ENCODE measurements at places on chromosomes 12 and 14. TPM values are rescaled to one million over a fixed set of nuclear protein-coding genes. Genes with fewer than 3 reads are reported as not detected.

Gene RNU4-1
- total RNA-seq = under 0.01 TPM

Gene VDR
- total RNA-seq = 7.1 TPM

Gene ANKS1B
- 7.5 TPM for total RNA-seq

Gene LHX5
- total RNA-seq = not detected

Gene TPPP2
- total RNA-seq = 0.91 TPM

Gene MYF5
- total RNA-seq = not detected

Gene SLC17A8
- not detected for total RNA-seq

Gene C14orf39
- not detected for total RNA-seq

- no peak overlapping the region for H3K27ac ChIP-seq
- DNase-seq = no peak
- no peaks in the 10 kb centered on the region for H3K36me3 ChIP-seq
- no peak overlapping the region for H3K4me3 ChIP-seq
- H3K27me3 ChIP-seq = no peaks in the 10 kb centered on the region
Measured at GRCh38 chr12:27434673-27435565, 11.6 kb upstream of the SMCO2 start.

DNA sequence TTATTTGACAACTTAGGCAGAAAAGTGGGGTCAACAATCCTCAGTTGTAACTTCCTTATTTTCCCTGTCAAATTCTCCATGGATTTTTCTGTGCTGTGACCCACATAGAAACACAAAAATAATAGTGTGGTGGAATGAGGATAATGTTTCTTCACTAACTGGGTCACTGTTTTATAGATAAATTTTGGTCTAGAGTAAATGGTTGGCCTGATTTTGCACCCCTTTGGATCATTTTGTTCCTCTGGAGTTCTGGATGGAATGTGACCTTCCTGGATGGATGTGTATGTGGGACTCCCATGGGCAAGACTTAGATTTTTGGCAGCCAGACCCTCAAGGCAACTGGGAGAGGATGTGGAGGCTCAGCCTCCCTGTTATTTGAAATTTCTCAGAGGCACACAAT lies 52.7 kb upstream of the RNU6-8 start:
- DNase-seq = no peak
- no peaks in the 10 kb centered on the region for H3K36me3 ChIP-seq
- no peaks in the 10 kb centered on the region for H3K27me3 ChIP-seq
- no peak overlapping the region for H3K4me3 ChIP-seq

GRCh38 chr12:59742841-59743240 lies 147.0 kb downstream of the SLC16A7 start:
- no peak overlapping the region for H3K4me3 ChIP-seq
- no peak overlapping the region for H3K27ac ChIP-seq
- no peaks in the 10 kb centered on the region for H3K4me1 ChIP-seq
- no peaks in the 10 kb centered on the region for H3K27me3 ChIP-seq
- no peak for DNase-seq

GRCh38 chr12:107537464-107538119 lies 148.0 kb upstream of the PWP1 start:
- no peaks in the 10 kb centered on the region for H3K36me3 ChIP-seq
- no peaks in the 10 kb centered on the region for H3K27me3 ChIP-seq
- H3K4me1 ChIP-seq = no peaks in the 10 kb centered on the region
- no peak for DNase-seq

DNA sequence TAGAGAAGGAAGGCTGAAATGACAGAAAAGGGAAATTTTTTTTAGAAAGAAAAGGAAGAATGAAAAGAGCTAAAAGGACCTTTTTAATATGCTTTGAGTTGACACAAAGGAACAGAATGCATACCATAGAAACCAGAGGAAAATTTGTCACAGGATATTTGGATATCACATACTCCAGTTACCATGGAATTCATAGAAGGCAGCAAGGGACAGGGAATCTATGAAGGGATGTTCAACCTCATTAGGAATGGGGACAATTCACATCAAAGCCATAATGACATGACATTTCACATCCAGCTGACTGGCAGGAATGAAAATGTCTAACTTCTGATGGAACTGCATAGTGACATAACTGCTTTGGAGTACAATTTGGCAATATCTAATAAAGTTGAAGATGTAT lies 469.4 kb downstream of the CCER1 start:
- H3K27ac ChIP-seq = no peak overlapping the region
- no peaks in the 10 kb centered on the region for H3K36me3 ChIP-seq
- no peak overlapping the region for H3K4me3 ChIP-seq

DNA sequence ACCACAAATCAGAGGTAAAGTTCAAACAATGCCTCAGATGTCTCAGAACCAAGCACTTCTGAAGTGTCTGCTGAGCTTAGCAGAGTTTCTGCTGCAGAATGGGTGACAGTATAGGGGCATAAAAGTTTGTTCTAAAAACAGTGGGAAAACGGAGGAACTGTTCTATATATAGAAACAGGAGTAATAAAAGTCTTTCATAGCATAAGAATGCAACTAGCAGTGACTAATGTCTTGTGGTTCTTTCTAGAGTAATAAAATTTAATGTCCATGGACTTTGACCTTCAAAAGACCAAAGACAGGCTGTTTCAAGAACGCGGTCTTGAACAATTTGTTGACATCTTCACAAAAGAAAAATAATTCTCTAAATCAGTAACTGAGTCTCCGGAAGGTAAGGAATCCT lies 107.5 kb upstream of the FAR2 start:
- no peaks in the 10 kb centered on the region for H3K36me3 ChIP-seq
- no peaks in the 10 kb centered on the region for H3K27me3 ChIP-seq
- no peak overlapping the region for H3K27ac ChIP-seq

GRCh38 chr12:26658991-26659390 lies 174.0 kb downstream of the ITPR2 start:
- H3K36me3 ChIP-seq = peaks cover 28% of the 10 kb centered on the region
- no peak for DNase-seq
- no peak overlapping the region for H3K4me3 ChIP-seq
- no peaks in the 10 kb centered on the region for H3K27me3 ChIP-seq

DNA sequence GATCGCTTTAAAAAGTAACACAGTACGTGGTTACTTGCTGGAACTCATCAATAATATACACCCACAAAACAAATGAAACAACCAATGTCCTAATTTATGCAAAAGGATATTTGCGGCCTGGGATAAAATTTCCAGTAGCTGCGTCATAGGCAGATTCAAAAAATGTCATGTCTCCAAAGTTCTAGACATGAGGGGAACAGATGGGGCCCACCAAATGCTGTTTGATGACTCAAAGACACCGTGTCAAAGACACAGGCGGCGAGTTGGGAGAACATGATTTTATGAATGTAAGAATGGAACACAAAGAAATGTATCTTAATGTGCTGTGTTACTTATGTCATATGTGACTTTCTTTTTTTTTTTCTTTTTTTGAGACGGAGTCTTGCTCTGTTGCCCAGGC lies 34.3 kb upstream of the NCOR2 start:
- H3K4me1 ChIP-seq = no peaks in the 10 kb centered on the region
- DNase-seq = no peak
- no peak overlapping the region for H3K27ac ChIP-seq
- no peaks in the 10 kb centered on the region for H3K27me3 ChIP-seq
- H3K36me3 ChIP-seq = no peaks in the 10 kb centered on the region

GRCh38 chr12:56836317-56836716 lies 73.2 kb downstream of the HSD17B6 start:
- no peak overlapping the region for H3K27ac ChIP-seq
- peaks cover 8% of the 10 kb centered on the region for H3K4me1 ChIP-seq
- no peaks in the 10 kb centered on the region for H3K36me3 ChIP-seq

DNA sequence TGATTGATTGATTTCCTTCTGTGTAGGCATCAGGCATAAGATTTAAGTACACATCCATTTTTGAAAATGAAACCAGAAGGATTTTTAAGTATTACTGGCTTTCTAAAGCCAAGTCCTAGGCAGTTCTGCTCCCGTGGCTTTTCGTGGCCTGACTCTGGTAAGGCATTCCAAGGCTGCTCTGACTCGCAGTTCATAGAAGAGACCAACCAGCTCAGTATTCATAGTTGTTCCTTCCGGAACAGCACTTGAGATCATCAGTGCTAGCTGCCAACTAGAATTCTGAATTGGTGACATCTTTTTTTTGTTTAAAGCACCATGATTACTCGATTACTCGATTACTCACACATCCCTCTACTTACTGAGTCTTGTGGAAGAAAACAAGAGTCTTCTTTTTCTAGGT lies 25.9 kb downstream of the SUDS3 start:
- H3K4me3 ChIP-seq = no peak overlapping the region
- no peak for DNase-seq
- H3K27ac ChIP-seq = no peak overlapping the region
- no peaks in the 10 kb centered on the region for H3K27me3 ChIP-seq
- H3K36me3 ChIP-seq = no peaks in the 10 kb centered on the region

DNA sequence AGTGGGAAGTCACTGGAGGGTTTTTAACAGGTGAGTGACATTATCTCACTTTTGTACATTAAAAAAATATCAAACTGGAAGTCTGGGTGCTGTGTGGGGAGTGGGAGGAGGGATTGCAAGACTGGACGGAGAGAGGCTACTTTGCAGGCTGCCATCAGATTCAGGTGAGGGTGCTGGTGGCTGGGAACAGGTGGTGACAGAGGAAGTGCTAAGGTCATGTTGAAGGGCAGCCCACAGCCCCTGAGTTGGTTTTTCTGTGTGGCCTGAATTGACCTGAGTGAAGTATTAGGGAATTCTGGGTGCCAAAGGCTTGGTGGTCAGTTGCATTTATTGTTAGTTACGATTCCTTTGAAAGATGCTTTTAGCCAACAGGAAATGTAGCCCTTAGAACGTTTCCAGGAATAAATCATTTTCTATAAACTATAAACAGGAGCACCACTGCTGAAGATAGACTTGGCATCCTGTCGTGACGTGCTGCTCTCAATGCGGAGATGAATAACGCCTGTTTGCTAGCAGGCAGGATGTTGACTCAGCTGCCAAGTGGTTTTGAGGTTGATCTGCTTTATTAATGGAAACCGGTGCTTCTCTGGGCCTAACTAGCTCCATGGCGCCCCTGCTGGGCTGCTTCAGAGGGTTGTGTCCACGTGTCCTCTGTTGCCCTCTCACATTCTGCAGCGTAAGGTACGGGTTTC lies 707.5 kb upstream of the TMEM132C start:
- H3K4me3 ChIP-seq = no peak overlapping the region
- H3K4me1 ChIP-seq = no peaks in the 10 kb centered on the region
- no peaks in the 10 kb centered on the region for H3K36me3 ChIP-seq
- no peak overlapping the region for H3K27ac ChIP-seq

- no peak for DNase-seq
- H3K36me3 ChIP-seq = no peaks in the 10 kb centered on the region
- H3K27ac ChIP-seq = no peak overlapping the region
- H3K4me3 ChIP-seq = no peak overlapping the region
- no peaks in the 10 kb centered on the region for H3K27me3 ChIP-seq
Measured at GRCh38 chr14:59038746-59039145, 149.7 kb upstream of the DAAM1 start.

- H3K4me1 ChIP-seq = peaks cover 35% of the 10 kb centered on the region
- no peak overlapping the region for H3K4me3 ChIP-seq
- no peaks in the 10 kb centered on the region for H3K36me3 ChIP-seq
- peak; percentile 68 for DNase-seq
Measured at GRCh38 chr12:116361414-116362223, 84.1 kb upstream of the MED13L start.

DNA sequence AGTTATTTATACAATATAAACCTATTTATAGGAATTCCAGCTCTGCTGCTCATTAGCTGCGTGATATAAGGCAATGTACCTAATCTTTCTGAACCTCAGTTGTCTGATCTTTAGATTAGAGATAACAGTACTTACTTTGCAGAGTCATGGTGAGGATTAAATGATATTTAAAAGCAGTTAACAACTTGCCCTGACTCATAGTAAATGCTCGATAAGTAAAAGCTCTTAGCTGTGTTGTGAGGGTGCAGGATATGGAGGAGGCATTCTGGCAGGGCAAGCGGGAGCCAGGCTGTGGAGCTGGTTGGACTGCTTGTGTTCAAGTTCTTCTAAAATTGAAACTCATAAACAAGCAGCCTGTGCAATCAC lies 140.0 kb upstream of the PRICKLE1 start:
- H3K36me3 ChIP-seq = no peaks in the 10 kb centered on the region
- no peaks in the 10 kb centered on the region for H3K4me1 ChIP-seq
- H3K27me3 ChIP-seq = no peaks in the 10 kb centered on the region
- H3K4me3 ChIP-seq = no peak overlapping the region

DNA sequence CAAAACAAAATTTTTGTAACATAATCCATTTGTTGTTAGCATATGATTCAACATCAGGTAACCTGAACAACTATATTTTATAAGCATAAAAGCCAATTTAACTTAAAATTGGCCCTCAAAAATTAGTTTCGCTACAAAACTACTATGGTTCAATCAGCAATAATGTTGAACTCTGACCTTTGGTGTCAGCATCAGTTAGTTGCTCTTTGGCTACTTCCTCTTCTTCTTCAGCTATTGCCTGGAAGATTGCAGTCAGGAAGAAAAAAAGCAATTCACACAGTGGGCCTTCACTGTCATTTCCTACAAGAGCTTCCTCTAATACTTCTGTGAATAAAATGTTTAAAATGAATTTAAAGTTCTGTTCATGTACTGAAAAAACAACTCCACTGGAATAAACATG lies 78.2 kb upstream of the CFL2 start:
- H3K4me3 ChIP-seq = no peak overlapping the region
- no peak for DNase-seq
- peaks cover 78% of the 10 kb centered on the region for H3K36me3 ChIP-seq
- peak overlapping the region; percentile 18 for H3K27ac ChIP-seq
- H3K4me1 ChIP-seq = peaks cover 12% of the 10 kb centered on the region

DNA sequence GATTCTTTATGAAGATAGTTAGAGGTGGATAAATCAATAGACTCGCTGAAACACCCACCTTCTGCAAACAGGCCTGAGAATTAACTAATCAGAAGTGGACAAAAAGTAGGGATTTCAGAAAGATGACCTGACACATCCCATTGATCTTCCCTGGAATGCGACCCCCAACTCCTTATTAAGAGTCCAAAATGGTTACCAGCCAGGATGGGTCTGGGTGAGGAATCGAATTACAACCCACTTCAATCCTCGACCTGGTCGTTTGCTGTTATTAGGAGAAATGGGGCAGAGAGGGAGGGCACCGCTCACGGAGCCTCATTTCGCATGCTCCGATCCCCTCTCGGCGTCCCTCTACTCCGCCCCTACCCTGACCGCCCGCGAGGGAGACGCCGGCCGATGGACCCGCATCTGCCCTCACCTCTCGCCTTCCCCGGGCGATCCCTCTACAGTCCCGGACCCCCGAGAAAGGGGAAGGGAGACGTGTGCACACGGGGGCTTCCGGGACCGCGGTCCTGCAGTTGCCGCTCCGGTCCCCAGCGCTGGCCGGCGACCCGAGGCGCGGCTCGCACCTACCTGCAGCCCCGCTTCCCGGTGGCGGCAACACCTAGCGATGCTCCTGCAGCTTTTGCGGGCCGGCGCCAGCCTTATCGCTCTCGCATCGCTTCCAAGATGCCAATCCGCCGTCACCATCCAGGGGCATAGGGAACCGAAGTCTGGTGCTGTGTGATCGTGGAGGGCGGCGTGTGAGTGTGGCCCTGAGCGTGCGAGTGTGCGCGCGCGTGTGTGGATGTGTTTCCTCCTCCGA lies 69.3 kb upstream of the USP15 start:
- no peaks in the 10 kb centered on the region for H3K27me3 ChIP-seq
- H3K36me3 ChIP-seq = no peaks in the 10 kb centered on the region
- DNase-seq = peak; percentile 83
- peak overlapping the region; percentile 52 for H3K4me3 ChIP-seq

GRCh38 chr12:118103601-118104382 lies at the start of gene VSIG10:
Gene VSIG10, minus strand, starts transcription at chr12:118104011. Its CDS starts 340 bp downstream, at chr12:118103671.
- H3K36me3 ChIP-seq = no peaks in the 10 kb centered on the region
- peaks cover 28% of the 10 kb centered on the region for H3K4me1 ChIP-seq
- peaks cover 35% of the 10 kb centered on the region for H3K27me3 ChIP-seq
- peak; percentile 86 for DNase-seq
- peak within 1 kb of the TSS; percentile 87 for H3K4me3 ChIP-seq

- no peak overlapping the region for H3K27ac ChIP-seq
- DNase-seq = peak; percentile 52
- H3K36me3 ChIP-seq = no peaks in the 10 kb centered on the region
- H3K4me1 ChIP-seq = no peaks in the 10 kb centered on the region
- no peak overlapping the region for H3K4me3 ChIP-seq
Measured at GRCh38 chr14:96051642-96052540, 12.7 kb downstream of the C14orf132 start.

Measured in spleen (tissue), 13 donors.